Left kidney (tissue), 8 donors: ENCODE measurements at places on chromosomes 11 and 22. TPM values are rescaled to one million over a fixed set of nuclear protein-coding genes. Genes with fewer than 3 reads are reported as not detected.

GRM5 gene
- polyA plus RNA-seq = 0.13 TPM

CLMP gene
- 34.1 TPM for polyA plus RNA-seq

DNA sequence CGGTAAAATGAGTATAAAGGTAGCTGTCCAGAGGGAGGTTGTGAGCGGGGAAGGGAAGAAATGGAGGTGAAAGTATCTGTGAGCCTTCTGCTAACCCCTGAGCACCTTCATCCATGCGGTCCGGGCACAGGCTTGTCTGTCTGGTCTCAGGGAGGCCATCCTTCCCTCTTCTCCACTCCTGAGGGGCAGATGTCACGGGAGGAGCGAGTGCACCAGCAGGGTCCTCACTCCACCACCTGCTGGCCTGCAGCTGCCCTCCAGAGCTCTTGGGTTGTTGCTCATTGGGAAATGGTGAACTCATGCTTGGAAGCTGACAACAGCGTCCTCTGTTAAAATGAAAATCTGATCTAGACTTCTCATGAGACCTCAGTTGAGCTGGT is 33.8 kb upstream of the WNT11 start:
- DNase-seq = no peak

DNA sequence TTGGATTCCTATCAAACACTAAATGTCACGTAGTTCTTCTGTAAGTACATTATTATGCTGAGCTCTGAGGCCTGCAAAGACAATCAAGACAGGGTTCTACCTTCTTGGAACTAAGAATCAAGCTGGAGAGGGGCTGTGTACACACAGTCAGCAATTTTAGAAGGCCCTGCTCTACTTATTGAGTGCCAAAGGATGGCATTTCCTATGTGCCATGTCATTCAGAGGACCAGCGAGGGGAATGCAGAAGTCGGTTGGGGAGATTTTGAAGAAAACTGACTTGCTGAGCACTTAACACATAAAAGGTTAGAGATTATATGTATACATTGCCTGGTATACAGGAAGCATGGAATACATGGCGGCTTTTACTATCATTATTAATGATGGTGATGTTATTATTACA is 5.3 kb downstream of the SLC37A2 start:
- no peak for DNase-seq
